Hematopoietic multipotent progenitor cell treated with erythropoietin and hydrocortisone succinate and interleukin-3 and kit ligand, for 15 days (in vitro differentiated cells): ENCODE measurements at places on chromosomes 7 and 10.

- no peak for DNase-seq
Observed at GRCh38 chr10:79939969-79940368, 8.9 kb downstream of the SFTPD start.

GRCh38 chr10:129658376-129659072 is 191.5 kb downstream of the MGMT start:
- no peak for DNase-seq

- no peak for DNase-seq
Observed at GRCh38 chr7:102319671-102320070, 33.0 kb downstream of the SH2B2 start.

GRCh38 chr10:91539930-91540329 is 92.9 kb downstream of the PPP1R3C start:
- no peak for DNase-seq
